ENCODE measurements at places on chromosomes 5 and 9.

DNA sequence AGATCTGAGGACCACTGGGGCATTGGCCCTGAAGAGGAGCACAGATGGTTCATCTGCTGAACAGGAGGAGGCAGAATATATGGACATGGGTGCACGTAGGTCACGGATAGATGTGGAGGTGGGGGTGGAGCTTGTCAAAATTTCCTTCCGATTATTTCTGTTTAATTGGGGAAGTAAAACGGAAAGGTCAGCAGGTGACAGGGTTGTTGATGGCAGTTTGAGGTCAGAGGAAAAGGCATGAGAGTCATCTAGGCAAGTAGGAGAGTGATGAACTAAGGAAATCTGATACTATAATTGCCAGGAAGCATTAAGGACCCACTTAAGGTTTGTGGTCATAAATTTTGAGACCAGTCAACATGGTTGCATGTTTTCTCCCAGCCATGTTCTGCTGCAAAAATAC is 8.4 kb upstream of the FAM81B start:
- DNase-seq, result no peak

- no peak for DNase-seq
These were observed 71.2 kb downstream of the LURAP1L start for GRCh38 chr9:12846035-12846434.

GRCh38 chr5:14491015-14491915 is 90.3 kb upstream of the OTULINL start:
- peak; percentile 82 for DNase-seq

GRCh38 chr5:149466457-149466972 is 84.7 kb downstream of the CSNK1A1 start:
- peak; percentile 36 for DNase-seq

DNA sequence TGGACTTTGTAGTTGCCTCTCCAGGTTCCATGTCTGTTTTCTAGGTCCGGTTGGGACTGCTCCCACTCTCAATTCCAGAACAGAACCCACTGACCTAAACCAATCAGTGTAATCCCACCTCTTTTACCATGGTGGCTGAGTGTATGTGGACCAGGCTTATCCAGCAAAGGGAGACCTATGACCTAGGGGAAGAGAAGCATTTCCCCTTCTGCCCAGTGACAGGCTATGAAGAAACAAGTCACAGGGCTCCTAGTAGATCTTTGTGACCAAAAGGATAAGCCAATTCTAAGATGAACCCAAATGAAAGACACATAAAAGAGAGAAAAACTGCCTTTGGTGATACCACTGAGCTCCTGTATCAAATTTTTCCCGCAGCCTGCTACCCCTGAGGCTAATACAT is 6.3 kb downstream of the NMRK1 start:
- peak; percentile 32 for DNase-seq

- no peak for DNase-seq
These were observed 656.5 kb downstream of the BNC2 start for GRCh38 chr9:16213781-16214515.

DNA sequence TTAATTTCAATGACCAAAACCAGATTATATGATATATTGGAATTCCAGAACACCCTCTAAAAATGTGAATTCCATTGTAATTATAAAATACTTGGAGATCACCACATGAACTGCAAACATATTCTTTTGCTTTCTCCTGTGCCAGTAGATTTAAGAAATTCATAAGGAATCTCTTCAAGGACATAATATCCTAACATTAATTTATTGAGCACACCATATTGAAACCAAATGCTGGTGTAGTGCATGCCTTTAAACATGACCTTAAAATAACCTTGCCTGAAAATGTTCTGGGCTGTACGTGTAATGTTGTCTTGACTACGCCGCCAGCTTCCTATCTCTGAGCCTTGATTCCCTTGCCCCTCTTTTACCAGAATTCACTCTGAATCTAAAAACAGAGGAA is 205.0 kb upstream of the ACTBL2 start:
- DNase-seq, result no peak

GRCh38 chr5:175059687-175060211 is 335.4 kb downstream of the MSX2 start:
- DNase-seq, result no peak

- peak; percentile 12 for DNase-seq
These were observed 3.0 kb downstream of the MTMR12 start for GRCh38 chr5:32309761-32310160.

- no peak for DNase-seq
These were observed 256.7 kb downstream of the CDH12 start for GRCh38 chr5:22596404-22596970.

DNA sequence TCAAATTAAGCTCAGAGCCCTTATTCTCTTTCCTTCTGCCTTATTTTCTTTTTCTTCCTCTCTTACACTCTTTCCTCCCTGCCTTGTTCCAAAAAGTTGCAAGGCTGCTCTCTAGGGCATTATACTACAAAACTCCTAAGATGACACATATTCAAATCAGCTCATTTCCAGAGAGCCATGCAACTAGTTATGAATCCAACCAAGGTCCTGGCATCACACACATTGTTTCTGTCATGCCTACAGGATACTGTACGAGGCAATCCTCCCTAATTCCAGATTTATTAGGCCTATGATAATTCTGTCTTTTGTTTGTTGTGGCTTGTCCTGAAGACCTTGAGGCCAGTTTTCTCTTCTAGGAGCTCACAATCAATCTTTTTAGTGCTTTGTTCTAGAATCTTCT is 87.0 kb upstream of the TBCA start:
- no peak for DNase-seq

DNA sequence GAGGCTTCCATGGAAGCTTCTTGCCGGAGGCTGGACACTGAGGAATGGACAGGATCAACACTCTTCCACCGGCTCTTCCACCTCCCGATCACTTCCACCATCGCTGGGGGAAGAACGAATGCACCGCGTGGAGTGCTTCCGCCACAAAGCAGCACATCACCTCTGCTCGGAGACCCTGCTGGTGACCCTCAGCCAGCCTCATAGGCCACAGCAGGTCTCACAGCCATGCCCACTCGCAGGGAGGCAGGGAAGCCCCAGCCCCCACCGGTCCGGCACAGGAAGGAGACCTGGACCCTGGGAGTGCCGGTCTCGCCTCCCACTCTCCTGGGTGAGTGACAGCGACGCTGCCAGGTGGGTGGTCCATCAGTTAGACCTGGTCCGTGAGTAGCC is 4.7 kb downstream of the MRPL36 start:
- no peak for DNase-seq

DNA sequence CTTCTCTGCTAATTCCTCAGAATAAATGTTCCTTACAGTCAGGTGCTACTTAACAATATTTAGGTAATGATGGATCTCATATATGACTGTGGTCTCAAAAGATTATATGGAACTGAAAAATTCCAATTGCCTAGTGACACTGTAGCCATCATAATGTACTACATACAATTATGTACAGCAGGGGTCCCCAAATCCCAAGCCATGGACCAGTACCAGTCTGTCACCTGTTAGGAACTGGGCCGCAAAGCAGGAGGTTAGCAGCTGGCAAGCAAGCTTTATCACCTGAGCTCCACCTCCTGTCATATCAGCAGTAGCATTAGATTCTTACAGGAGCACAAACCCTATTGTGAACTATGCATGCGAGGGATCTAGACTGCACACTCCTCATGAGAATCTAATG is 69.6 kb downstream of the NR2F1-AS1 start:
- DNase-seq, result no peak

- DNase-seq, result no peak
These were observed 15.3 kb downstream of the FPGS start for GRCh38 chr9:127817881-127818434.

GRCh38 chr9:99299211-99300102 is 77.4 kb downstream of the SEC61B start:
- peak; percentile 73 for DNase-seq

DNA sequence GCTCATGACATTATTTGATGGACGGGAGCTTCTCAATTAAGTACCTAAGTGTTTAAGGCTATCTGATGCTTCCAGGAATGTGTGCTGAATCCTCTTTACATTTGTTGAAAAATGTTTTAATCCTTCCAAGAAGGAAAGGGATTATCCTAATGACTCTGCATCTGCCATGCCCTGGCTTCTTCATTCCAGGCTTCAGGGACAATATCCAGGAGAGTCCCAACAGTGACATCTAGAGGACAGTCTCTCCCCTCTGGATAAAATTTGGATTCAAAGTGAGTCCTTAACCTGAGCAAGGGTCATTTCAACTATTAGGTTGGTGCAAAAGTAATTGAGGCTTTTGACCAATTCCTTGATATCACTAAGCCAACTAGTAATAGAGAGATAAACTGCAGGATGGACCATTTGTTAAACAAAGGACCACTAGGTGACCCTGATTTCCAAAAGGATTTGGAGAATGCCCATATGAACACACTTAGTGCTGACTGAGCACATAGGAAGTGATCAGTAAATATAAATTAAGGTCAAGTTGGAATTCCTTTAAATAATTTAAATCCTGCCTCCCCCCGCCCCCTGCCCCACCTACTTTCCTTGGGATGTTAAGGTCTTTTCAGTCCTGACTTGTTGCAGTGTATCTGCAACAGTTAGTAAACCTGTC is 19.1 kb downstream of the TNFSF8 start:
- DNase-seq, result peak; percentile 41

DNA sequence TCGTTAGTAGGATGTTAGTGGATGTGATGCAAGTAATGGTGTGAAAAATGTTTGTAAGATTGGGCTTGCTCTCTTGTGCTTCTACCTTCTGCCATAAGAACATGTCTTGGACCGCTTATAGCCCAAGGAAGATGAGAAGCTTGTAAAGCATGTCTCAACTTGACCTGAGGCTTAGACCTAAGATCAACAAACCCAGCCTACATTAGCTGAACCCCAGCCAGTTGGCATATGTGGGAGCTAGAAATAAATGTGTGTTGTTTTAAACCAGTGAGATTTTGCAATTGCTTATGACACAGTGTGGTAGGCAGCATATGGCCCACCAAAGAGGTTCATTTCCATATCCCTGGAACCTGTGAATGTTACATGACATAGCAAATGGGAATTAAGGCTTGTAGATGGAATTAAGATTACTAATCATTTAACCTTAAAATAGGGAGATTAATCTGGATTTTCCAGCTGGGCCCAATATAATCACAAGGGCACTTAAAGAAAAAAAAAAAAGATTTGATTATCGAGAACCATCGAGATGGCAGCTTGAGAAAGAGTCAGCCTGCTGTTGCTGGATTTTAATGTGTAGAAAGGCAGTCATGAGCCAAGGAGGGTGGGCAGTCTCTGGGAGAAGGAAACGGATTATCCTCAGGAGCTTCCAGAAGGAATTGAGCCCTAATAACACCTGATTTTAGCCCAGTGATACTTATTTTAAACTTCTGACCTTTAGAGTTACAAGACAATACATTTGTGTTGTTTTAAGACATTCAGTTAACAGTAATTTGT is 27.3 kb upstream of the EDIL3 start:
- DNase-seq, result no peak

DNA sequence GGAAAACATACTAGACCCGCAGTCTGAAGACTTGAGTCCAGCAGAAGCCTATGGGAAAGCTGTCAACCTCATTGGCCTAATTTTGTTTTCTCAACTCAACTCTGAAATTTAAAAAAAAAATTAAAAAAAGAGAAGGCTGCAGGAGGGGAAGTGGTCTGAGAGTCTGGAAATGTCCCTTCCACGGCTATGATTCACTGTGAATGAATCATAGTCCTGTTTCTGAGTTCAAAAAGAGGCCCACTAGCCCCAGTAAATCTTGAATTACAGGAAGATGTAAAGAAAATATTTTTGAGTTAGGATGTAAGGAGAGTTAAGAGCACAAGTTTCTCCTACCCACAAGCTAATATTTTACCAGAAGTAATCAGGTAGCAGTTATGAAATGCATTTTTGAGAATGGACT is 565.5 kb upstream of the DMAC1 start:
- DNase-seq, result peak; percentile 67

- DNase-seq, result no peak
These were observed 295.4 kb upstream of the HAPLN1 start for GRCh38 chr5:84016085-84016484.

DNA sequence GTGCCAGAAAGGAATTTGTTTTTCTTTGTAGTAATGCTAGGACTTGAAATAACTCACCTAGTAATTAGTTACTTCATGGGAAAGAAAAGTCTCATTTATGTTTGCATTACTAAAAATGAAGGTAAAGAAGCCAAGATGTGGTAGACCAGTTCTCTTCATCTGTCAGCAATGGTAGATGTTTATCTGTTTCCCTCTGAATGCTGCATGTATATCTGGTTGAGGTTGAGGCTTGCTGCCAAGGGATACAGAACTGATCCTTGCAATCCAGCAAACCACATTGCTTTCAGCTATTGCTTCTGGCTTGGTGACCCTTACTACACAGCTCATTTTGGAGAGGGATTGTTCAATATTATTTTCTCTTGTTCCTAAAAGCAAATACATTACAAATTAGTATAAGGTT is 73.6 kb downstream of the ZNF474 start:
- DNase-seq, result no peak

DNA sequence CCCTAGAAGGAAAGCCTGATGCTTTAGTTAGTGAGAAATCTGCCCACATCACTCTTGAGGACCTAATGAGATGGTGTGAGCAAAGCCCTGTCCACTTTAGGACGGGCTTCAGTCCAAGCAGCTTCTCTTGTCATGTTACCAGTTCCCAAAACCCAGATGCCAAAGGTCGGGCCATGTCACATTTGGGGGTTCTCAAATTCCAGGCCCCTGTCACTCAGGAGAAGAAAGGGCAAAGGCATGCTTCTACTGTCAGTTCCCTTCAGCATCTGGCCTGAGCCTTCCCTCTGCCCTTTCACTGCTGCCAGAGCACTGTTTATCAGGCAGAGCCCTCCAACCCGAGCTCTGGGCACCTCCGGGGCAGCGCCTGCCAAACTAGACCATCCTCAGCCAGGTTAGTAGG is 556.0 kb downstream of the BNC2 start:
- no peak for DNase-seq

DNA sequence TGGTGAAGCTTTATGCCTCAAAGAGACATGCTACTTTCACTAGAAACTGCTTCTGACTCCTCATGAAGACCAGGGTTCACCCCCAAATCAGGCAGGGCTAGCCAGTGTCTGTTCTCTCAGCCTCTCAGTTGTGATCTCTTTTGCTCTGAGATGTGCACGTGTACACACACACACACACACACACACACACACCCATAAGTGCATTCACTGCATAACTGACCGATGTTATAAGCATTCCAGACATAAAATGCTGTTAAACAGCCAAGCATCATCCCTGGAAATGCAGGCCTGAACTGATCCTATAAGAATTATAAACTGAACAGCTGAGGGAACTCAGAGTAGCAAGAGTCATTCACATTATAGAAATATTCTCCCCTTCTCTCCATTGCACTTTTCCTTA is 85.0 kb downstream of the FSTL4 start:
- no peak for DNase-seq

GRCh38 chr5:13745508-13745907 is 199.0 kb downstream of the DNAH5 start:
- DNase-seq, result no peak

- DNase-seq, result no peak
These were observed 17.6 kb downstream of the TNFAIP8 start for GRCh38 chr5:119373449-119373858.

- no peak for DNase-seq
These were observed 142.9 kb downstream of the CAMK4 start for GRCh38 chr5:111367115-111367514.

GRCh38 chr9:22522206-22522740 is 75.6 kb downstream of the DMRTA1 start:
- no peak for DNase-seq

- no peak for DNase-seq
These were observed 80.3 kb downstream of the VCAN start for GRCh38 chr5:83551821-83552220.
